ENCODE measurements at places on chromosomes 11 and 22. TPM values are rescaled to one million over a fixed set of nuclear protein-coding genes. Genes with fewer than 3 reads are reported as not detected.

DNA sequence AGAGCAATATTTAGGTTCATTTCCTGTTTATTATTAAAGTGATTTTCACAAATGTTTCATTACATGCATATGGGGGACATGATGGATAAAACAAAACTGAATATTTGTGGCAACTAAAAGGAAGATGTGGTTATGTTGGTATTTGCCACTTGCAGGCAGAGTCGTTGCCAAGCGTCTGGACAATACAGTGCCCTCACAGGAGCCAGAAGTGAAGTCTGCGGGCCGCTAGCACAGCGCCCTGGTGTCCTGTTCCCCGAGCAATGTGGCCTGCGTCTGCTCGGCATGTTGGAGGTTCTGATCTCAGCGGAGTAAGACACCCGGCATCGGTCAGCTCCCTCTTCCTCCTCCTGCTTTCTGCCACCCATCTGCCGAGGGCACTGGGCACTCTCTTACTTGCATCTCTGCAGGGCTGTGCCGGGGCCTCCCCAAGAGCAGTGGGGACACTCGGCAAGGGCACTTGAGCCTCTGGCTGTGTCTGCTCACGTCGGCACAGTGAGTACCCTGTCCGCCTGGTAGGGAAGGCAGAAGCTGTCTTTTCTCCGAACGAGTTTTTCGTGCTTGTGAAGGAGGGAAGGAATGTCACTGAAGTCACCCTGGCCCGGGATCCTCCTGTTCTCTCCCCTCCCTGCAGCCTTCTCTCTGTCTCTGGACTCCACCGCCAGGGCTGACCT lies 10.5 kb upstream of the TTLL12 start:
- no peak for DNase-seq

DNA sequence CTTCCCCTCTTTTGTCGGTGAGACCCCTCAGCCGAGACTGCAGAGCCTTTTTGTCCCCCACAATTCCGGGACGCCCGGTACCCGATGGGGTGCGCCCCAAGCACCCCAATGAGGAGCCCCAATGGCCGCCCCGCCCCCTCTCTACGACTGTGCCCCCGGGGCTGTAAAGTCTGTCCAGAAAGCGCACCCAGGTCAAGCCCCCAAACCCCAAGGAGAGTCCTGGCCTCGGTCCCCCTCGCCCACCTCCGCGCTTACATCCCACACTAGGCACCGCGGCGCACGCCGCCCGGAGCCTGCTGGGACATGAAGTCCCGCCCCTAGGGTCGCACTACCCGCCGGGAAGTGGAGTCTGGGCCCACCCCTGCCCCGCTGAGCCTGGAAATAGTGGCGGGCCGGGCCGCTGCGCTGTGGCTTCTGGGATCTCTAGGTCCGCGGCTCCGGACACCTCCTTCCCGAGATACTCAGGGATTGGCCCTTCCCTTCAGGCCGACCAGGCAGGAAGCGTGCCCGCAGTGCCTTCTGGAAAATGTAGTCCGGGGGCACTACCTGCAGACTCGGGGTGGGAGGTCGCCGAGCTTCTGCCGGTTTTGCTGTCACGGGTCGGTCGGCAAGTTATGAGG lies at the start of gene MEN1:
Gene MEN1, minus strand, starts transcription at position 281 of the 620 bp plus-strand sequence. CDS start 442 bp downstream, outside the sequence.
- peak; percentile 91 for DNase-seq

GRCh38 chr11:22337596-22338485 lies at the start of gene SLC17A6:
SLC17A6 (plus strand) TSS chr11:22338381; CDS start chr11:22338534, 153 bp downstream.
- DNase-seq, result peak; percentile 44

NLRP10 gene
- total RNA-seq, result 3.1 TPM

GRCh38 chr11:47156951-47157350 lies 19.7 kb downstream of the ARFGAP2 start:
- DNase-seq, result no peak

DNA sequence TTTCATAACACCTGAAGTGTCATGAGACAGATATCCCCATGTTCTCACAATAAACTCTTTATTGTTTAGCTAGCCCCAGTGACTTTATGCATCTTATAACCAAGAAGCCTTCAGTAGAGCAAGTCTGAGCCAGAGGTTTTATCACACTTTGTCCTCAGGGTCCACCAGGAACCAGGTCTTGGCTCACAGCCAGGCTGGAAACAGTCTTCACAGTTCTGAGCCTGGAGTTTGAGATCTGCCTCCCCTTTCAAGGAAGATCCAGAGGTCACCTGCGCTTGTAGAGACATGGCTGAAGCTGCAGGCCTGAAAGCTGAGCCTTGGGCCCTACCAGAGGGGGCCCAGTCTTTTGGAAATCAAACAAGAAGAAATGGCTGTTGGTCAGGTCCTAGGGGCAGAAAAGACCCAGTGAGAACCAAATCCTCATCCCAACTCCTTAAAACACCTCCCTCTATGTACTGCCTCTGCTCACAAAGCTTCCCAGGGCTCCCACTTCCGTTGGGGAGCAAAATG lies 3.5 kb downstream of the RRP8 start:
- DNase-seq, result no peak

RBMXL2 gene
- total RNA-seq, result not detected

GRCh38 chr11:11414996-11415395 lies 61.9 kb upstream of the CSNK2A3 start:
- DNase-seq, result no peak

DNA sequence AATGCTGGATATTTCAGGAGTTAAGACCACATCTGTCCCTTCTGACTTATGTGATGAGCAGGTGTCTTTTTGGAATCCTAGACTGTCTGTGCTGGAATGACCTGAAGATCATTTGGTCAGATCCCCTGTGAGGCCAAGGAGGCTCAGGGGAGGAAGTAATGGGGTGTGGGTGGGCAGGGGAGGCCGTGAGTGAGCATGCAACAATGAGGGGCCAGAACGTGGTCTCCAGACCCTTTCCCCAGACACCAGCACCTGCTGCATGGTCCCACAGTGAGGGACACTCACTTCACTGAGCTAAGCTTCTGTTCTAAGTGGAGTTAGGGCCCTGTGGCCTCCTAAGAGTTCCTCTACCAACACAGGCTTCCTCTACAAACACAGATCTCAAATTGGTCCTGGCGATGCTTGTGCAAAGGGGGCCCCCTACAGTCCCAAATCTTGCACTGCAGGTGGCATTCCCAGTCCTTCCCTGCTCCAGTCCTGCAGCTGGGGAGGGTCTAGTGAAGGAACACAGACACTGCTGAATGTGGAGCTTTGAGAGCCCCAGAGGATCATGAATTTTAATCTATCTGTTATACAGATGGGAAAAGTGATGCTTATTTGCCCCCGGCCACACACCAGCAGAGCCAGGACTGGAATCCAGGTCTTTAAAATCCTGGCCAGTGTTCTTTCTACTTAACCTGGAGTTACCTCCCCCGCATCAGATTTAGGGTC lies 7.4 kb downstream of the USP2 start:
- DNase-seq, result no peak

- DNase-seq, result no peak
These were observed 20.4 kb upstream of the GNB1L start for GRCh38 chr22:19875061-19875530.

DAGLA gene
- 0.18 TPM for total RNA-seq

GRCh38 chr11:119974051-119974450 lies 163.9 kb downstream of the TRIM29 start:
- DNase-seq, result no peak

NECTIN1 gene
- total RNA-seq, result 45.0 TPM

SPDYC gene
- not detected for total RNA-seq

GRCh38 chr11:70433966-70434812 lies 35.9 kb downstream of the CTTN start:
- no peak for DNase-seq

DNA sequence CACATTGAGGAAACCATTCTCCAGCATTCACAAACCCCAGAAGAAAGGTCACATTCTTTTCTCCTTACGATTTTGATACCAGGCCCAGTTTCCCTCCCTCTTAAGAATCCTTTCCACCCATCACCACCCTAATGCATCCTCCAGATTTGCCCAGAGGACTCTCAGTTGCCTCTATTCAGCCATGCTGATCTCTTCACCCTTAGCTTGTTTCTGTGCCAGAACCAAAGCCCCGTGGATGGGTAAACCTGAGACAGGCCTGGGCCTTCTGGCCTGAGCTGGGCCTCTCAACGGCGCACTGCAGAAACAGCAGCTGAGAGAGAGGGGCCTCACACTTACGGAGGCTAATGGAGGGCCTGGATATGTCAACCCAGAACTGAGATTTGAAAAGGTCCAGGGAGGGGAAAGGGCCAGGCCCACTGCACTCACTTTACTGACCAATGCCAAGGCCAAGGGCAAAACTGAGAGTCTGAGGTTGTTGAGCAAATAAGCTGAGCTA lies 32.2 kb upstream of the OAF start:
- no peak for DNase-seq

KCNJ5 gene
- total RNA-seq, result 0.95 TPM

MGAT3 gene
- total RNA-seq, result not detected

- DNase-seq, result no peak
These were observed 480.4 kb downstream of the SOX6 start for GRCh38 chr11:15875943-15876342.

DNA sequence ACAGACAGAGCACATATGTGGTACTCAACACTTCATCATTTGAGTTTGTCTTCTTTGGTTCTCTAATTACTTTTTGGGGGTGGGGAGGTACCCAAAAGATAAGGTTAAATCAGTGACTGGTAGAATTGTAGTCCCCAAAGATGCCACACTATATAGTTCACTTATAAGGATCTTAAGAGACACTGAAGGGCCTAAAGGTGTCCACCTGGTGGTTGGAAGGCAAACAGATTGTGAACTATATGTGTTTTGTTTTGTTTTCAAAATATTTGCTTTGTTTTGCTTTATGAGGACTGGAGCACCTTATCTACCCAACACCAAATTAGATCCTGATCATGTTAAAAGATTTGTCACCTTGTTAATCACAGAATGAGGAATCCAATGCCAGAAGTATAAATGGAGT lies 136.1 kb downstream of the DCDC1 start:
- DNase-seq, result no peak

- no peak for DNase-seq
These were observed 15.9 kb upstream of the PIK3IP1 start for GRCh38 chr22:31308181-31308580.

KRTAP5-4 gene
- not detected for total RNA-seq

DNA sequence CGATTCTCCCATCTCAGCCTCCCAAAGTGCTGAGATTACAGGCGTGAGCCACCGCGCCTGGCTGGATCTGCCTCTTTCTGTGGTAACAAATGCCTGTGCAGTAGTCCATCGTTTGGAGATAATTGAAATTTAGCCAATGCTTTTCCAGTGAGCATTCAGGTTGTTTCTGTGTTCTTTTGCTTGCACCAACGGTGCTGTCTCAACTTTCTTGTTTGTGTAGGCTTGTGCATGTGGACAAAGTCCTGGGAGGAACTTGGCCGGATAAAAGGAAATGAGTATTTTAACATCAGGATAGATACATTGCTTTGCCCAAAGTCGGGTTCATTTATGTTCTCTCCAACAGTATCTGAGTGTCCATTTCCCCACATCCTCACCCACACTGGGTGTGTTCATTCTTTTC lies 85.7 kb downstream of the KIAA1671 start:
- DNase-seq, result no peak

DNA sequence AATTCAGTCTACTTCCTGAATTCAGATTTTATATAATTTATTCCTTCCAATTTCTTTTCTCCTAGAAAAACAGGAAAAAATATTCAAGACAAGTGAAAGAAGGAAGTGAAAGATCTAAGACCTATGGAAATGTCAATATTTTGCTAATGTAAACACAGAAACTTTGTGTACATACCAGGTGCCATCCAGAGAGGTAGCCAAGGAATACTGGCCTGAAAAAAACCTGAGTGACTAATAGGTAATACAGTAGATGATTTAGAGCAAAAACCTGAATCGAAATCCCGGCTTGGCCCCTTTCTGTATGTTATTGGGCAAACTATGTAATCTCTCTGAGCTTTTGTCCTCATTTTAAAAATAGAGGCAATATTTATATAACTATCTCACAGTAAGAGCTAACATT lies 59.2 kb upstream of the FSHB start:
- DNase-seq, result no peak

GRCh38 chr22:36221799-36222751 lies 17.3 kb downstream of the APOL2 start:
- DNase-seq, result no peak

POTEH gene
- not detected for total RNA-seq

AASDHPPT gene
- total RNA-seq, result 43.4 TPM

DNA sequence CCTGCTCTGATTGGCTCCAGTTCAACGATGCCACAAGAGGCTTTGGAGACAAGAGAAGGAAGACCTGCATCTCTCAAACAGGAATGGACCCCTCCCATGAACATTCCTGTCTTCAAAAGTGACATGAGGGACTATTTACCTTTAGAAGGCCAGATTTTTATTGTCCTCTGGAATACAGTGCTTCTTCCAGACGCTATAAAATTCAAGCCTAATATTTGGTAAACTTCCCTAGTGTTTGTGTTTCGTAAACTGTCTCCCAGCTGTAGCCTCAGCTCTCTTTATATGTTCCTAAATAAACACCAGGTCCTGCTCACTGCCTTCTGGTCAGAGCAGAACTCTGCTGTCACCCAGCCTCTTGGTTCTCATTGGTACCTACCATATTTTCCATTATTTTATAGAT lies 157.8 kb downstream of the CCDC34 start:
- no peak for DNase-seq

DNA sequence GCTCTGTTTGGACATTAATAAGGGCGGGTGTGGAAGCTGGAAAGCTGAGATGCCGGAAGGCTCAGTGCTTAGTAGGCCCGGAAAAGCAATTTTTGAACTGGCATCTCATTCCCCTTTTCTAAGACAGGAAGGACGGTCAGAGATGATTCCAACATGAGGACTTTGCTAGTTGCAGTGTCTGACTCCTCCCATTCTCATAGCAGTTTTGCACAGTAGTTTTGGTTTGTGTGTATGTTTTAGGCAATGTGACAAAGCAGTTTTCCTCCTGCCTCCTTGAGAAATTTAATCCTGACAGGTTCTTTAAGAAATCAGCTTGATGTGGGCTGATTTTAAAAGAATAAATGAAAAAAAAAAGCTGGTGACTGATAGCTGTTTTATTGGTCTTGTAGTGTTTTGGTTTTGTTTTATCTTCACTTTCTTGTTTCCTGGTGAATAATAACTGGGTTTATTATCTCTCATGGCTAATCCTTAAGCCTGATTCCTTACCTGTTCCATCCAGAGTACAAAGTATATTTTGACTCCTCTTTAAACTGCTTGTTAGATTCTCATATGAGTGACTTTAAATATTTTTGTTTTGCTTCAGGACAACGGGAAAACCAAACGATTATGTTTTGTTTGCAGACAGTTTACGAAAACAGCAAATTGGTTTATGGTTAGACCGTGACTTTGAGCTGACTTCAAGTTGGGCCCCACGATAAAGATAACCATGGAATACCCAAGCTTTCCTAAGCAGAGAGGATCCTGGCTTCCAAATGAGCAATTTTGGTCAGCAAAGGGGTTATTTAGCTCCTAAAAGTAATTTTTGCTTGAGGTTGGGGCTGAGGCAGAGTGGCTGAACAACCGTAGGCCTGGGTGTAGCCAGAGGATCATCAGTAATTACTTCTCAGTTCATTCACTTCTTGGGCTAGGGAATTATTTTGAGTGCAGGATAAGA lies 3.4 kb downstream of the PTPRJ start:
- no peak for DNase-seq

HEPHL1 gene
- total RNA-seq, result 114 TPM

GRCh38 chr22:45529105-45529504 lies 26.4 kb downstream of the FBLN1 start:
- DNase-seq, result no peak

MYBPC3 gene
- not detected for total RNA-seq

GRCh38 chr11:117946842-117947526 lies 17.8 kb upstream of the TMPRSS13 start:
- peak; percentile 92 for DNase-seq
